Endodermal cell (in vitro differentiated cells): ENCODE measurements at places on chromosomes 4 and X.

GRCh38 chrX:47815901-47816845, 20.5 kb upstream of the ZNF81 start:
- DNase-seq = peak; percentile 77

- peak; percentile 73 for DNase-seq
Measured at GRCh38 chrX:9832811-9833210, 46.6 kb downstream of the SHROOM2 start.

- DNase-seq = no peak
Measured at GRCh38 chrX:38357747-38358673, 5.6 kb downstream of the OTC start.

DNA sequence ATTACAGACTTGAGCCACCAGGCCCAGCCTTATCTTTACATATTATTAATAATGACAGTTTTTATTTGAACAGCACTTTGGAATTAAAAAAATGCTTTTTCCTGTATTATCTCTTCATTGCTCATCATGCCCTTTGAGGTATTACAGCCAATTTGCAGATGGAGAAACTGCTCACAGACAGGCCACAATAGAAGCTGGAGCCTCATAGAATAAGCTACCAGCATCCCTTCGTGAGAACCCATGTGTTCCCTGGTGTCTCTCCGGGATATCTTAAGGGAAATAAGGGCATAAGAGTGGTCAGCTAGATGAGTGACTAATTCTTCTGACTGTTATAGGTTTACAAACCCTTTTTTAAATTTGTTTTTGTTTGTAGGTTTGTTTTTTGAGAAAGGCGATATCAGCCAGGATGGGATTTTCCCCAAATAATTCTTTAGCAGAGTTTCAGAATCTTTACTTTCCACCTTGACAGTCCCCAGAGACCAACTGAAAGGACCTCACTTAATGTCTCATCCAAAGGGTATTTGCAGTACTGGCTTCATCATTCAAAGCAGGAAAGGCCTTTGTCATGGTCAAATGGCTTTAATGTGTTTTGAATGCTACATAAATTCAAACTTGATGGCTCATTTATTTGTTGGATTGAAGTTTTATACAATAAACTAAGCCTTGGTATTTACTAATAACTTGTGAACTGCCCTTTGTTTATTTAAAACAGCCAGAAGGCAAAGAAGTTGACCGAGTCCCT, 48.0 kb upstream of the SOD3 start:
- no peak for DNase-seq

- no peak for DNase-seq
Measured at GRCh38 chr4:23999714-24000469, 110.0 kb upstream of the PPARGC1A start.

DNA sequence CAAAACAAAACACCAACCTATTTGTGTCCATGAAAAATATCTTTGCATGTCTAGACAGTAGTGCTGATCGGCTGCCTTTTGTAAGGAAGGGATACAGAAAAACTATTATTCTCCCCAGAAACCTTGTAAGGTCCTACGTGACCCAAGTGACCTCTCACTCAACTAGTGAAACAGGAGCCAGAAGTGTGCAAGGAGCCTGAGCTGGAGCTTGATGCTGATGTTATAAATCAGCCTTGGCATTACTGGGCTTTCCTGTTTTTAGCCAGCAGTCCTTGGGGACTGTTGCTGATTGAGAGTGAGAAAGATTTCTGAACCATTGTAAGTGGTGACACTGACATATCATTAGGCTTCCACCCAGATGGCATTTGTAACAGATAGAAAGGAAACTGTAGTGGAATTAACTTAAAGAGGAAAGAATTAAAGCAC, 100.8 kb upstream of the LIMCH1 start:
- no peak for DNase-seq

- no peak for DNase-seq
Measured at GRCh38 chr4:79881407-79881806, 191.6 kb downstream of the ANTXR2 start.

DNA sequence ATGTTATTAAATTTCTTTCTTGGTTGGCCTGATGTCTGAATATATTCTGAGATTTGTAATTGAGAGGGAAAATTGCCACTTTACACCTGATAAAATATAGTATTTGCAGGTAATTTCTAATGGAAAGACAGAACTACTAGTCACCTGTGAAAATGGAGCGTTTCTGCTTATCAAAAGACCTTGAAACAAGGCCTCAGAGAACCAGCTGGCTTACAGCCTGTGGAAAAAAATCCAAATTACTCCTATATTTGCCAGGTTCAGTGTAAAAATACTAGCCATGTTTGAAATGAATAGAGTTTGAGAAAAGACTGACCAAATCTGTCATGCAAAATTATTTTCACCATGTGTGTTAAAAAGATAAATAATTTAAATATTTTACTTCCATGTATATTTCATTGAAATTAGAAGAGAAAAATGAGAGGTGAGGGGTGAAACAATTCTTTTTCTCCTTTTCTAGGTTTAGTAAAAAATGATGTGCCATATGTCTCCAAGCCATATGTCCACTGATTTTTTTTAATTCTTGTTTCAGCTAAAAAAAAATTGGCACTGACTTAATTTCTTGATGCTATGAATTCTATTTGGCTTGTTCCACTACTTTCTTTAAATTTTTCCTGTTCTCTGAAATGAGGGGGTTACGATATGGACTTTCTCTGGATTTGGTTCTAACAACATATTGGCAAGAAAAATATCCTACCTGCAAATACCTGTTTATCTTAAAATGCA, 464.9 kb downstream of the GRXCR1 start:
- DNase-seq = no peak

GRCh38 chr4:137384476-137384875, 147.8 kb downstream of the PCDH18 start:
- no peak for DNase-seq

DNA sequence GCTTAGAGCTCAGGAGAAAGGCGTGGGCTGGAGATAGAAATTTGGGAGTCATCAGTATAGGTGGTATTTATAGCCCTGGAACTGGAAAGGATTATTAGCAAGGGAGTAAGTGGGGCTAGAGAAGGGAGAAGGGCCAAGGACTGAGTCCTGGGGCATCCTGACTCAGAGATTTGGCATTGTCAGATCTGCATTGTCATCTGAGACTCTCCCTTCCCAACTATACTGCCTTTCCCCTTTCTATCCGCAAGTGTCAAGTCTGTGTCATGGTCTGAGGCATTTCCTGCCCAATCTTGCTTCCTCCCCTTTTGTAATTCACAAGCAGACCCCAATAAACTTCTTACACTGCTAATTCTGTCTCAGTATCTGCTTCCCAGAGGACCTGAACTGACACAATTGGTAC, 24.4 kb upstream of the SLC25A43 start:
- DNase-seq = no peak

GRCh38 chr4:82247629-82248028, 126.2 kb downstream of the HNRNPD start:
- DNase-seq = peak; percentile 66

GRCh38 chr4:97370568-97370967, 772.7 kb downstream of the STPG2 start:
- no peak for DNase-seq

DNA sequence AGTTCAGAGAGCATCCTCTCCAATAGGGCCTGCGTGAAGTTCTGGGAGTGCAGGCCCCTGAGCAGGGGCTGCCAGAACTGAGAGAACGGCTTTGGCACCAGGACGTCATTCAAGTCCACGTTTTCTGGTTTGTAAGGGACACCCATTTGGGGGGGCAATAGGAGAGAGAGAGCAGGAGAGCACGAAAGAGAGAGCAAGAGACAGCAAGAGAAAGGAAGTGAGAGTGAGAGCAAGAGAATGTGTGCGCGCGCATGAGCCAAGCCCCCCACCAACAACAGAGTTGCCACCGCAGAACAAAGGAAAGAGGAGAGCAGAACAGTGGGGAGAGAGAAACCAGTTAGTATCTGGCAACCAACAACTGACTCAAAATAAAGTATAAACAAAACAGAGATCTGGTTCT, 10.4 kb downstream of the LAS1L start:
- no peak for DNase-seq

- DNase-seq = no peak
Measured at GRCh38 chrX:22746081-22746480, 253.7 kb upstream of the DDX53 start.

DNA sequence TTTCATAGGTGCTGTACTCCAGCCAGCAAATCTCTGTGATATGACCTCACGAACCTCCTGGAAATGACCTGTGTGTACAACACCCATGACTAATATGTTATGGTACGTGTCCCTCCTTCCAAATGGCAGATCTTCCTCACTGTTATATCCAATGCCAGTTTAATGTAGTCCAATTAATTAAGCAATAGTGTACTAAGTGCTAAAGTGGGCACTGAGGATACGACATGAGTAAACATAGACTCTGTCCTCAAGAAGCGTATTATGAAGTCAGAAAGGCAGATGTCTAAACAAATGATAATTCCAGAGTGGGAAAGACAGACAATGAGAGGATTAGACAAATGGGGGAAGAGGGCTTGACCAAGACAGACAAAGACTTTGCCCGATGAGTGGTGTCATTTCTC, 33.9 kb downstream of the GPRIN3 start:
- no peak for DNase-seq

- DNase-seq = peak; percentile 88
Measured at GRCh38 chrX:115650916-115651315, 89.9 kb downstream of the PLS3 start.
